Osteoblast (primary cell): ENCODE measurements at places on chromosomes 3 and 15. TPM values are rescaled to one million over a fixed set of nuclear protein-coding genes. Genes with fewer than 3 reads are reported as not detected.

- no peaks in the 10 kb centered on the region for H3K36me3 ChIP-seq
- H3K27ac ChIP-seq: no peak overlapping the region
- H3K4me3 ChIP-seq: no peak overlapping the region
- no peaks in the 10 kb centered on the region for H3K27me3 ChIP-seq
Observed at GRCh38 chr3:13411186-13411860, 8.8 kb downstream of the NUP210 start.

DNA sequence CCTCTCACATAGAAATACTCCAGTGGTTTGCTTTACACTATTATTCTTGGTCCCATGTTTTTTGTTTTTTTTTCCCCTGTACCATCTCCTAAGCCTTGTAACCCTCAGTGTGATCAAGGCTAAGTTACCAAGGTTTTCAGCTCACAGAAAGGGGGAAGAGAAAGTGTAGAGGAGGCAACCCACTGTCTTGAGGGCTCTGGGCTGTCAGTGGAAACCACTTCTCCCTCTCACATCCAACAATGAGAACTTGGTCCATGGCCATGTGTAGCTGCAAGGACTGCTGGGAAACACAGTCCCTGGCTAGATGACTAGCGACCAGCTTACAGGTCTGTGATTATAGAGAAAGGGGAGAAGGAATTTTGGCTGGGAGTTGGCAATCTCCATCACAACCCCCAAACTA lies 30.3 kb downstream of the GPD1L start:
- no peak overlapping the region for H3K27ac ChIP-seq
- H3K27me3 ChIP-seq: no peaks in the 10 kb centered on the region
- no peak overlapping the region for H3K4me3 ChIP-seq

GRCh38 chr15:19899021-19899824 lies 642.4 kb downstream of the GOLGA6L6 start:
- H3K4me1 ChIP-seq: no peaks in the 10 kb centered on the region
- DNase-seq: peak; percentile 8
- no peaks in the 10 kb centered on the region for H3K27me3 ChIP-seq
- no peaks in the 10 kb centered on the region for H3K36me3 ChIP-seq

DNA sequence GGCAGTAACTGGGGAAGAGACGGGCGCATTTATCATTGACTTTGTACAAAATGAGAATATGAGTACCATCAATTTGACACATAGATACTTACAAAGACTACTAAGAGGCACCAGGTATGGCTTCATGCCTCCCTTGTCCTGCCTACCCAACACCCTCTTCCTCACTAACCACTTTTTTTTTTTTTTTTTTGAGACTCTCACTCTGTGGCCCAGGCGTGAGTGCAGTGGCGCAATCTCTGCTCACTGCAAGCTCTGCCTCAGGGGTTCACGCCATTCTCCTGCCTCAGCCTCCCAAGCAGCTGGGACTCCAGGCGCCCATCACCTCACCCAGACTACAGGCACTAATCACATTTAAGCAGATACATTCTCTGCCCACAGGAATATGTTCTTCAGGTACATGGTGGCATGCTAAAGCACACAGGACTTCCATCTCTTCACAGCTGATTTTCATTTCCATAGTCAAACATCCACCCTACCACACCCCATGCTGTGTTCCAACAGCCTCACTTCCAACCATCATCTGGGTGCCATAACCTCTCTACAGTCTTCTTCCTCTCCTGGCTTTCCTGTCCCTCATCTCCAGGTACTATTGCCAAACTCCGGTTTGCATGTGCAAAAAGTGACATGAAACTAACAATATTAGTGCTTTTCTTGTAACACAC lies 41.7 kb downstream of the RAB27A start:
- H3K27me3 ChIP-seq: no peaks in the 10 kb centered on the region
- no peak overlapping the region for H3K27ac ChIP-seq
- H3K4me3 ChIP-seq: no peak overlapping the region
- H3K4me1 ChIP-seq: peaks cover under 1% of the 10 kb centered on the region
- DNase-seq: no peak

- H3K4me3 ChIP-seq: no peak overlapping the region
- H3K4me1 ChIP-seq: peaks cover 7% of the 10 kb centered on the region
- DNase-seq: no peak
- no peak overlapping the region for H3K27ac ChIP-seq
Observed at GRCh38 chr15:58608711-58609110, 140.8 kb downstream of the ADAM10 start.

- DNase-seq: peak; percentile 83
- no peaks in the 10 kb centered on the region for H3K27me3 ChIP-seq
- H3K27ac ChIP-seq: peak overlapping the region; percentile 48
Observed at GRCh38 chr15:43370310-43370974, 401 bp downstream of the ZSCAN29 start.

RAD51 gene
- total RNA-seq: 1.8 TPM in 2 replicates

PRRT3 gene
- 3.5 and 4.3 TPM in 2 replicates for total RNA-seq

GRCh38 chr15:25469377-25469776 lies 30.6 kb upstream of the UBE3A start:
- no peaks in the 10 kb centered on the region for H3K36me3 ChIP-seq
- no peaks in the 10 kb centered on the region for H3K4me1 ChIP-seq
- no peak overlapping the region for H3K4me3 ChIP-seq
- no peak overlapping the region for H3K27ac ChIP-seq
- no peaks in the 10 kb centered on the region for H3K27me3 ChIP-seq

DNA sequence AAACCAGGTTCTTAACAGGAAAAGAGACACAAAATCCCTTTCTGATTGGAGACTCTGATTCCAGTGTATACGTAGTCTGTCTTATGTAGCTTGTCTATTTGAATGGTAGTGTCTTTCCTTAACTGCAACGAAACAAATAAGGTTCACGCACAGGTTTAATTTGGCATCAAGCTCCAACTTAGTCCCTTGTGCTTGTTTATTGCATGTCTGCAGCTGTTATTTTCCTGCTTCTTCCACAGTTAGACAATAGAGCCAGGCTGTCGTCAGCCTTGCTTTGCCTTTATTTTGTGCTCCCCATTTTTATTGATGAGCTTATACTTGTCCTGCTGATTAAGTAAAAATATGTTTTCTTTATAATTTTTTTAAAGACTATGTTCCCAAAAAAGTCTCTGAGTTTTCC lies 152.7 kb upstream of the CDIN1 start:
- no peak overlapping the region for H3K27ac ChIP-seq
- H3K4me3 ChIP-seq: no peak overlapping the region
- no peak for DNase-seq
- H3K4me1 ChIP-seq: peaks cover 41% of the 10 kb centered on the region
- no peaks in the 10 kb centered on the region for H3K27me3 ChIP-seq

ZNF280D gene
- 50.7 and 51.9 TPM in 2 replicates for total RNA-seq

DNA sequence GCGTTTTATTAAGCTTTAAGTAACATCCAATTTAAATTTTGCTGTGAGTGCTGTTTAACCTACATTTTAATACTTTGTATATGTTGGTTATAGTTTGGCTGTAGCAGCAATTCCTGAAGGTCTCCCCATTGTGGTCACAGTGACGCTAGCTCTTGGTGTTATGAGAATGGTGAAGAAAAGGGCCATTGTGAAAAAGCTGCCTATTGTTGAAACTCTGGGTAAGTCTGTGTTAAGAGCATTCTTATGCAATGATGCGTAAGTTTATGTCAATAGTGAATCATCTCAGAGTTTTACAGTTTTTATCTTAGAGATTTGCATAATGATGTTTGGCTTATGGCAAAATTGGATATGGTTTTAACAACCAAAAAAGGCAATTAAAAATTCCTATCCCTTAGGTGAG lies 62.7 kb downstream of the ASTE1 start:
- H3K4me3 ChIP-seq: no peak overlapping the region
- H3K27ac ChIP-seq: peak overlapping the region; percentile 94
- no peaks in the 10 kb centered on the region for H3K27me3 ChIP-seq
- DNase-seq: peak; percentile 27

GRCh38 chr3:115098354-115099073 lies 48.6 kb downstream of the ZBTB20 start:
- H3K4me3 ChIP-seq: no peak overlapping the region
- no peak for DNase-seq
- H3K36me3 ChIP-seq: no peaks in the 10 kb centered on the region
- no peaks in the 10 kb centered on the region for H3K27me3 ChIP-seq
- H3K27ac ChIP-seq: no peak overlapping the region

- H3K27me3 ChIP-seq: peaks cover 3% of the 10 kb centered on the region
- no peaks in the 10 kb centered on the region for H3K36me3 ChIP-seq
- H3K27ac ChIP-seq: no peak overlapping the region
- H3K4me3 ChIP-seq: no peak overlapping the region
- no peaks in the 10 kb centered on the region for H3K4me1 ChIP-seq
- DNase-seq: no peak
Observed at GRCh38 chr3:120864541-120864940, 43.5 kb upstream of the STXBP5L start.

DNA sequence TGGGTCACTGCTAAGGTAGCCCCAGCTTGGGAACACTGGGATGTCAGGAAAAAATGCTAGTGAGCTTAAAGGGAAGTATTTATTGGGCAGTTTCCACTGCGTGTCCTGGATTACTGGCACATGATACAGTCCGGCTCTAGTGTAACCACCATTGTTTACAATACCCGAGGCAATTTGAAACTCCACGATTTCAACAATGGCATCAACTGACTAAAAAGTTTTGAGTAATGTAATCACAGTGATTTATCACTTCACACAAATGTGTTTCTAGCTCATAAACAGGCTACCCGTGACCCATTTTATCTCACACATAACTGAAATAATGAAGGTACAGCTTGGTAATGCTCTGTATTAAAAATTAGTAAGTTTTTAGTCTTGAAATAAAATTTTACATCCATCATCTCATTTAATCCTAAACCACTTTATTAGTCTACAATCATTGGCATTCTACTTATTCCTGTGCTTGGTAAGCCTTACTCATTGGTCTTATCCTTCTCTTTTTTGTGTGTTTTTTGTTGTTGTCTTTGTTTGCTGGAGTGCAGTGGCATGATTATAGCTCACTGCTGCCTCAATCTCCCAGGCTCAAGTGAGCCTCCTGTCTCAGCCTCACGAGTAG lies 7.6 kb downstream of the ZMAT3 start:
- H3K27me3 ChIP-seq: no peaks in the 10 kb centered on the region
- H3K36me3 ChIP-seq: peaks cover 42% of the 10 kb centered on the region
- no peak overlapping the region for H3K27ac ChIP-seq

GRCh38 chr3:50658416-50658815 lies 16.3 kb upstream of the DOCK3 start:
- H3K27me3 ChIP-seq: no peaks in the 10 kb centered on the region
- no peak overlapping the region for H3K4me3 ChIP-seq
- H3K27ac ChIP-seq: no peak overlapping the region
- no peaks in the 10 kb centered on the region for H3K36me3 ChIP-seq

XIRP1 gene
- total RNA-seq: under 0.01 TPM in 2 replicates

SI gene
- total RNA-seq: not detected in 2 replicates

GRCh38 chr15:48367483-48367882 lies 36.3 kb downstream of the DUT start:
- H3K4me3 ChIP-seq: no peak overlapping the region
- DNase-seq: no peak
- H3K27me3 ChIP-seq: no peaks in the 10 kb centered on the region
- H3K27ac ChIP-seq: no peak overlapping the region
- H3K4me1 ChIP-seq: peaks cover 7% of the 10 kb centered on the region

DNA sequence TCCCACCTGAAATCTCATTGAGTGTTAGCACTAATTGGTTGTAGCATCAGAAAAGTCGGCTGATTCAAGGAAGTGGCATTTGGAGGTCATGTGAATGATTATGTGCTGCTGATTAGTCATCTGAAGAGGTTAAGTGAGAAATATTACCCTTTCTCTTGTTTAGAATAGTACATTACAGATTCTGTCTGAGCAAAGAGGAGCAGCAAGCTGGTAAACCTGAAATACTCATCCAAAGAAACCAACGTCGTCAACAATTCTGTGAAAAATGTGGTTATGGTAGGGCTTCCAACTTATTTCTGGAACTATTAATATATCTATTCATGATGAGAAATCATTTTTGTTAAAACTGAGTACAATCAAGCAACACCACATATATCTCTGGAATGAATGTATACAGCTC lies 1024.9 kb downstream of the TUSC7 start:
- DNase-seq: no peak
- H3K27me3 ChIP-seq: no peaks in the 10 kb centered on the region
- H3K4me1 ChIP-seq: peaks cover 26% of the 10 kb centered on the region
- no peaks in the 10 kb centered on the region for H3K36me3 ChIP-seq
- H3K4me3 ChIP-seq: no peak overlapping the region

GRCh38 chr3:189288348-189289235 lies 116.8 kb downstream of the TPRG1 start:
- H3K27me3 ChIP-seq: no peaks in the 10 kb centered on the region
- H3K36me3 ChIP-seq: no peaks in the 10 kb centered on the region
- H3K27ac ChIP-seq: no peak overlapping the region
- no peak overlapping the region for H3K4me3 ChIP-seq
- no peaks in the 10 kb centered on the region for H3K4me1 ChIP-seq

SST gene
- not detected in 2 replicates for total RNA-seq

- H3K4me1 ChIP-seq: no peaks in the 10 kb centered on the region
- no peak for DNase-seq
- no peak overlapping the region for H3K4me3 ChIP-seq
- no peak overlapping the region for H3K27ac ChIP-seq
- H3K27me3 ChIP-seq: no peaks in the 10 kb centered on the region
- no peaks in the 10 kb centered on the region for H3K36me3 ChIP-seq
Observed at GRCh38 chr3:3082234-3082924, 27.8 kb downstream of the IL5RA start.

DNA sequence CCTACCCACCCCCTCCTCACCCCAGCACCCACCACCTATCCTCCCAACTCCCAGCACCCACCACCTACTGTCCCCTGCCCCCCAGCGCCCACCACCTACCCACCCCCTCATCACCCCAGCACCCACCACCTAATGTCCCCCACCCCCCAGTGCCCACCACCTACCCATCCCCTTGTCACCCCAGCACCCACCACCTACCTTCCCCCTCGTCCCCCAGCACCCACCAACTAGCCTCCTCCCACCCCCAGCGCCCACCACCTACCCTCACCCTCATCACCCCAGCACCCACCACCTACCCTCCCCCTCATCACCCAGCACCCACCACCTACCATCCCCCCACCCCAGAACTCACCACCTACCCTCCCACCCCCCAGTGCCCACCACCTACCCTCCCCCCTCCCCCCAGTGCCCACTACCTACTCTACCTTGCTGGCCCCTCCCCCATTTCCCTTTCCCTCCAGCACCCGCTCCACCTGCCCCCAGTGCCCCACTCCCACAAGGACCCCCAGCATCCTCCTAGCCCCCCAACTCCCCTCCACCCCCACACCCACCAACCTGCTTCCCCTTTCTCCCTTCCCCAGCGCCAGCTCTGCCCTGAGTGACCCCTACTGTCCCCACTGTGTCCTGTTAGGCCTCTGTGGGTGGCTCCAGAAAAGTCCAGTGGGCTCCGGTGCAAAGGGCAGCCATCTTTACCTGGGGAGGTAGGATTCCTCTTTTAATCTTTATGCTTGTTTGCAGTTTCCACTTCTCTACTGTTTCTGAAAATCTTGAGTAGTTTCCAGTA lies 1.2 kb downstream of the UROC1 start:
- H3K4me1 ChIP-seq: no peaks in the 10 kb centered on the region
- H3K27ac ChIP-seq: no peak overlapping the region
- no peaks in the 10 kb centered on the region for H3K36me3 ChIP-seq
- DNase-seq: peak; percentile 65
- H3K27me3 ChIP-seq: peaks cover 8% of the 10 kb centered on the region
- H3K4me3 ChIP-seq: no peak overlapping the region
